ENCODE measurements at places on chromosomes 4 and X.
A peak's percentile ranks its signal among the peaks of the same experiment; 100 is the strongest.

DNA sequence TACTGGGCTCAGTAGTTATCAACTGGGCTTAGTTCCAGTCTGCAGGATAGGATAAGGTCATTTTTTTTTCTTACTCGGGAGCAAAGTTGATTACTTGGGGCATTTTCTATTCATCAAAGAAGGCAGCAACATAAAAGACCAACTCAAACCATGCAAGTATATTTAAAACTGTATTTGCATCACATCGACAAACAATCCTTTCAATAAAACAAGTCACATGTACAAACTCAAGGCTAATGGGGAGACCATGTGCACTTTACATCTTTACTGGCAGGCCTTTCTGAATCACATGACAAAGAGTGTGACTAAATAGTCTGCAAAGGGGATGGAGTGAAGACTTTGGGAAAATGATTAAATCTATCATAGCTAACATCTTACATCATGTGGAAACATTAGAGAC is 610.4 kb upstream of the BOD1L1 start:
- no peak for DNase-seq

DNA sequence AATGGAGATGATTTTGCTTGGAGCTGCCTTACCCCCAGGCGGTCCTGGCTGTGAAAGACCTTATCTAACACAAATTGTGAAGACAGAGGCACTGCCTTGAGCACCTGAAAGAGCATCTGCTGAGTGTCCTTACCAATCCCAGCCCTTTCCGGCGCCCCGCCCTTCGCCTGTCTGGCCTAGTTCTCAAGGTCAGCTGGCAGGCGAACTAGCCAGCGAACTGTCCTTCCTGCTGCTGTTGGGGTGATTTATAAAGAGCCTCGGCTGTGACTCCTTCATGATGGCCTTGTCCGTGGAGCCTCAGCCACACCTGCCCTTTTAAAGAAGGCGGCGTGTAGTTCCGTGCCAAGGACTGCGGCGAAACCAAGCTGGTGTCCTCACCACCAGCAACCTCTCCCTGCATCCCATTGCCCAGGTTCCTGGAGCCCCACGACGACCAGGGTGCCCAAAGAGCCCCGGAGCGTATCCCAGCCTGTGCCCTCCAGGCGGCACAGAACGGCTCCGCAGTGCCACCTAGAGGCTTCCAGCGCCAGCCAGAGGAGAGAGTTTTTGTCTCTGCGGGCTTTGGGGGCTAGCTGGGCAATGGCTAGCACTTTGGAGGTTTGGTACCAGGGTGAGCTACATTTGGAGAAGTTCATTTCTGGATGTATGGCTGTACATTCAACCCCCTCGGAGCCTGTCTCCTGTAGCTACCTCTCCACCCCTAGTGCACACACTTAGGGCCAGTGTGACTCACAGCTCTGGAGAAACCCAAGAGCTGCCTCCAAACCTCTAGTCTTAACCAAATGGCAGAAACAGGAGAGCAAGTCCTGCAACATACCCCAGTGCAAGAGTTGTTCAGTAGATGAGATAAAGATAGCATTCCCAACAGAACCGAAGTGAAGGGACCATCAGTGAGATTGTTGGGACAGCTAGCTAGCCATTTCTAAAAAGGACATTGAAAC is 36.8 kb upstream of the VMA21 start:
- no peak for DNase-seq

DNA sequence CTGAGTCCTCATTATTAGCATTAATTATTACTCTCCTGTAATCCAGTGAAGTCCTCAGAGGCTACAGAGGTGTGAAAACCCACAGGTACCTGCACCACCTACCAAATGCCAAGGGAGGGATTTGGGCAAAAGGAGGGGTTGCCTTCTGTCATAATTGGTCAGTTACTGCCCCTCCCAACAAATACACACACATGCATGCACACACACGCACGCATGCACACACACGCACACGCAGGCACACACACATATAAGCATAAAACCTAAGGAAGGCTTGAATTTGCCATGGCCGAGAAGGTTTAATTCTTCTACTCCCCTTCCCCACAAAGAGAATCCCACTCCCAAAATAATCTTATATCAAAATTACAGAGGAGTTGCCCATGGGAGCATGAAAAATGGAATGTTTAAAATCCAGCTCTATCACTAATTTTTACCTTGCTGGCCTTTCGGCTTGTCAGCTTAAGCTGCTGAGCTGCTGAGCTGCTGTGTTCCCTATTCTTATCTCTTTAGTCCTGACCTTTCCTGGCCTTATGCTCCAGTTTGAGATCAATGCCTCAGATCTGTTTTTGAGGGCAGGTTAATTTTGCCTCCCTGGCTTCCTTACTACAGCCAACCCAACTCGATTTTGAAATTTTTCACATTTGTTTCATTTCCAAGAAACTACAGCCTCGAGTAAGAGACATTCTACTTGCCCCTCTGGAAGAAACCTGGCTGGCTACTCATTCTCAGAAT is 95.0 kb downstream of the CAMK2D start:
- no peak for DNase-seq

DNA sequence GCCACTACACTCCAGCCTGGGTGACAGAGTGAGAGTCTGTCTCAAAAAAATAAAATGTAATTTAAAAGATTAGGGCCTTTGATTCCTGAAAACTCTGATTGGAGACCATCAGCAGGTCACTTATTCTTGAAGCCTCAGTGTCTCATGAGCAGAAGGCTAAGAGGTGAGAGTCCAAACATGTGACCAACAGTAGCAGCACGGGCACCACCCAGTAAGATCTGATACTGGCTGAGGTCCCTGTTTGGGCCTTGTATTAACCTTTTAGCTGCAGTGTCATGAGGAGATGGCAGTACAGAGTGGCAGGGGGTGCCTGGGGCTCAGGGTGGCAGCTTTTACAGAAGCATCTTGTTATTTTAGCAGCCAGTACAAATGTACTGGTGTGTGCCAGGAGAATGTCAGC is 89.3 kb downstream of the FHDC1 start:
- DNase-seq, result no peak

GRCh38 chrX:40784516-40785151 is 49.3 kb upstream of the MED14 start:
- DNase-seq, result no peak

GRCh38 chrX:124791492-124792095 is 445.2 kb downstream of the SH2D1A start:
- DNase-seq, result no peak

DNA sequence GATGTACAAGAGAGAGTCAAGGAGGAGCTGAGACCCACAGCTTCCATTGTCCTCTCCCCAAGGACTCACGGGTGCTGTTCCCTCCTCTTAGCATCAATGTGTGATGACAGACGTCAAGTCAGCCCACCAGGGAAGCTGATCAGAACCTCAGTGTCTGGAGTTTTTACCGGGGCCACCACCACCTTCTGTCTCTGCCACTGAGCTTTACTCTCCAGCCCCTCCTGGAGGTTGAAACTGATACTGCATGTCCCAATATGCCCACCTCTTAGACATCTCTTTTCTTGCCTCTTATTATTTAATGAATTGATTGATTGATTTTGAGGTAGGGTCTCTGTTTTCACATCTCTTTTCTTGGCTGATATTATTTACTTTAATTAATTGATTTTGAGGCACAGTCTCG is 10.3 kb upstream of the AKAP17A start:
- DNase-seq, result no peak

- no peak for DNase-seq
Observed at GRCh38 chrX:38116706-38117105, 104.0 kb downstream of the SRPX start.

DNA sequence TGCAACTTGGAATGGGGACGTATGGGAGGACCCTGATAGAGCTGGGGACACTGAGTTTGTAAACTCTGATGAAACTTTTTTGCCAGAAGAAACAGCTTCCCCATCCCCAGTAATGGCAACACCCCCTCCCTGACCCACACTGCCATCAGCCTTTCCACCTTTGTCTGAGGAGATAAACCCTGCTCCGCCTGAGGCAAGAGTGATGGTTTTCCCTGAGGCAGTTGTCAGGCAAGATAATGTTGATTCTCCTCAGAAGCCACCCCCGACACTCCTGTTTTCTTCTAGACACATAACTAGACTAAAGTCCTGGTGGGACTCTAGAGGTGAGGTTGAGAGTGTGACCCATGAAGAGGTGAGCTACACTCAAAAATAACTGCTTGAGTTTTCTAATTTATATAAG is 71.9 kb upstream of the STK26 start:
- DNase-seq, result no peak

GRCh38 chrX:73581002-73581628 is 18.1 kb downstream of the CHIC1 start:
- DNase-seq, result no peak

GRCh38 chr4:70651864-70652506 is 14.3 kb downstream of the JCHAIN start:
- peak; percentile 15 for DNase-seq

DNA sequence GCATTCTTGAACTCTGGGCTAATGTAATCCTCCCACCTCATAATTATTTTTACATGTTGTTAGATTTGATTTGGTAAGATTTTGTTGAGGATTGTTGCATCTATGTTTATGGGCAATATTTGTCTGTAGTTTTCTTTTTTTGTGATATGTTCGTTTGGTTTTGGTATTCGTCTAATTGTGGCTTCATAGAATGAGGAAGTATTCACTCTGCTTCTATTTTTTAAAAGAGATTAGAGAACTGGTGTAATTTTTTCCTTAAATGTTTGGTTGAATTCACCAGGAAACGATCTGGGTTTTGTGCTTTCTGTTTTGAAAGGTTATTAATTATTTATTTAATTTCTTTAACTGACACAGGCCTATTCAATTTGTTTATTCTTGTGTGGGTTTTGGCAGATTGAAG is 161.2 kb upstream of the NUDT6 start:
- DNase-seq, result no peak

- no peak for DNase-seq
Observed at GRCh38 chr4:38610966-38611431, 53.0 kb upstream of the KLF3 start.

GRCh38 chr4:85854546-85854945 is 379.6 kb downstream of the ARHGAP24 start:
- no peak for DNase-seq

DNA sequence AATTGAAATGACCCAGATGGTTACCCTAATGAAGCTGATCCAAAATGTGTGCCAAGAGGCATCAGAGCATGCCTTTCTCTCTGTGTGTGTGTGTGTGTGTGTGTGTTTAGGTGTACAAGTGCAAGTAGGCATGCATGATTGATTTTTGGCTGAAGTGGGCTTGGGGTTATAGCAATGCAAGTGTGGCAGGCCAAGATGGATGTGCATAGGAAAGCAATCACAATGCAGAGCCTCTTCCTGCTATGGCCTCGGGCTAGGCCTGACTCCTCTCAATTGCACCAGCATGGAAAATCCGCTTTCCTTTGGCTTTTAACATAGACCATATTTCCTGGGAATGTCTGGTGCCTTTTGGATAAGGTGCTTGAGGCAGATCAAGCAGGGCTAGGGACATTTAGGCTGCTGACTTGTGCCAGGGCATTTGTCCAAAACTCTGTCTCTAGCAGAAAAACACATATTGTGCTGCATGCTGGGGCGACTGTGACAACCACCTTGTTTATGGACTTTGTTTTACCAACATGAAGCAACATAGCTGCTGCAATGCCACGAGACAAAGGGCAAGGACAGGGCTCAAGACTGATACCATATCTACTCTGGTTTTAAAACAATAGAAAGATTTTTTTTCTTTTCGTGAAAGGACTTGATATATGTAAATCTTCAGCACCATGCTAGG is 395.7 kb downstream of the RAPGEF2 start:
- no peak for DNase-seq

DNA sequence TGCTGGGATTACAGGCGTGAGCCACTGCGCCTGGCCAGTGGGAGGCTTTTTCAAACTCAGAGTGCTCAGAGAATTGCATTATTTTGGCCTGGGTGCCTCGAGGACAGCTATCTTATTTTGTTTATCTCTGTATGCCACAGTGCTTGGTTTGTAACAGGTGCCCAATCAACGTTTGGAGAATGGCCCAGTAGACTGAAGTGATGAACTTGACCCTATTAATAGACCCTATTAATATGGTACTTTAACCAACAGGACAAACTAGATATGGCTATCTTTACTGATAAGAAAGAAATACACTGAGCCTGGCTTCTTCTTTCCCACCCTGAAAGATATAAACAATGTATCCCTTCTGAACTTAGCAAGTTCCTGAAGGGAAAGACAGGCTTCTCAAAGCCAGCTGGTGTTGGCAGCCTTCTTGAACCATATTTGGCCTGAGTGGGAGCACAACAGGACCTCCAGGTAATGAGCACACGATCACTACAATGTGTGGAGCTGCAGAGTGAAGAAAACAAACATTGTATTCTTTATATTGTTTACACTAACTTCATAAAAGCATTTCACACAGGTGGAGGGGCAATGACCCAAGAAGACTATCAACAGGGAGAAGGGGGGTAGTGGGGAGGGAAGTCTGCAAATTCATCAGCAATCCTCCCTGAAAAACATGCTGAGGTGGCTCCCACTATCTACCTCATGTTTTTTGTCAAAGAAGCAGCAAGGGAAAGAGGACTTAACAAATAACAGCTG is 41.7 kb downstream of the PRPS1 start:
- DNase-seq, result no peak

GRCh38 chr4:72974694-72975487 is 94.6 kb downstream of the COX18 start:
- no peak for DNase-seq

DNA sequence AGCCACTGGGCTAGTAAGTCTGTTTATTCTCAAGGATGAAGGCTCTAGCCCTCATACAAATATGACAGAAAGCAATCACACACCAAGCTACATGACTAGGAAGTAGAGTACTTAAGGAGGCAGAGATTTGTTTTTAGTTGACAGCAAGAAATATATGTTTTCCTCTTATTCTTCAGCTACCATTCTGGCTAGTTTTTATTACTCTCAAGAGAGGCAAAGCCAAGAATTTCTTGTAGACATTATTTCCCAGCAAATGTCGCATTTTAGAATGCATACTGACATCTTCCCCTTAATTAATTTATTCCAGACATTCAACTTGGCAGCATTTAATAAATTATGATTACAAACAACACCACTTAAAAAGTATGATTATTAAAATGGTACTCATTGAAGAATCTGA is 23.4 kb upstream of the FAM9C start:
- no peak for DNase-seq

GRCh38 chr4:101818362-101818761 is 27.8 kb downstream of the BANK1 start:
- no peak for DNase-seq

GRCh38 chr4:34973650-34974312 is 1270.5 kb downstream of the ARAP2 start:
- no peak for DNase-seq

- no peak for DNase-seq
Observed at GRCh38 chr4:176874721-176875445, 82.2 kb upstream of the VEGFC start.

DNA sequence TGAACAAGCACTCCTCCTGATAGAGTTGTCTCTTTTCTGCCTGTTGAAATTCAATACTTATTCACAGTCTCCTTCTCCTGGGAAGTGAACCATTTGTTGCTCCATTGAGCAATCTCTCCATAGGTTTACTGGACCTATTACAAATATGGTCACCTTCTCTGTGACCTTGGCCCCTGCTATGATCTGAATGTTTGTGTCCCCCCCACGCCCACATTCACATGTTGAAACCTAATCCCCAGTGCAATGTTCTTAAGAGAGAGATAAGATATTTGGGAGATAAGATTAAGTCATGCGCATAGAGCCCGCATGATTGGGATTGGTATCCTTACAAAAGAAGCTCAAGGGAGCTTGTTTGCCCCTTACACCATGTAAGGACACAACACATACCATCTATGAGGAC is 54.1 kb upstream of the GABRE start:
- DNase-seq, result no peak

GRCh38 chr4:7326306-7326692 is 108.4 kb downstream of the PSAPL1 start:
- DNase-seq, result no peak

- no peak for DNase-seq
Observed at GRCh38 chr4:97987019-97987648, 156.1 kb downstream of the STPG2 start.

Measured in iPS DF 19.7 (cell line).